Suppressor macrophage treated with lipopolysaccharide for 4 hours (primary cell): ENCODE measurements at places on chromosomes 6 and 20.

GRCh38 chr6:34147906-34148630 is 2.2 kb upstream of the GRM4 start:
- DNase-seq, result no peak

GRCh38 chr6:114049367-114049966 is 78.5 kb upstream of the HDAC2 start:
- DNase-seq, result no peak

DNA sequence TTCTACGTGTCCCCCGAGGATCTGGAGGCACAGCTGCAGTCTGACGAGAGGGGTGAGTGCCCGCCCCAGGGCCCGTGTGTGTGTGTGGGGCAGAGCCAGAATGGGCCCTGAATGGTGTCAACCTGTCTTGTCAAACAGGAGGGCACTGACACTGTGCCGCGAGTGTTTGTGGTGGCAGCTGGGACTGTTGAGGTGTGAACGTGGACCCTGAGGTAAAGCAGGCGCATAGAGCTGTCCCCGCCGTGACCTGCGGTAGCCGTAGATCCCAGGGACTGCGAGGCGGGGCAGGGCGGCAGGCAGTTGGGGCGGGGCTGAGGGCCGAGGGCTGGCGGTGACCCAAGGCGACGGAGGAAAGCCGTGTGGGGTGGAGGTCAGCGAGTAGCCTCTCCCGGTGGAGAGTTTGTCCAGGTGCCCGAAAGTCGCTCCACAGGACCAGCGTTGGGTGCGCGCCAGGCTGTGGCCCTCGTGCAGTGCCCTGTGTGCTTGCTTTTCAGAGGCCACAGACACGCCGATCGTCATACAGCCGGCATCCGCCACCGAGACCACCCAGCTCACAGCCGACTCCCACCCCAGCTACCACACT is 25.2 kb downstream of the UCKL1 start:
- DNase-seq, result no peak

DNA sequence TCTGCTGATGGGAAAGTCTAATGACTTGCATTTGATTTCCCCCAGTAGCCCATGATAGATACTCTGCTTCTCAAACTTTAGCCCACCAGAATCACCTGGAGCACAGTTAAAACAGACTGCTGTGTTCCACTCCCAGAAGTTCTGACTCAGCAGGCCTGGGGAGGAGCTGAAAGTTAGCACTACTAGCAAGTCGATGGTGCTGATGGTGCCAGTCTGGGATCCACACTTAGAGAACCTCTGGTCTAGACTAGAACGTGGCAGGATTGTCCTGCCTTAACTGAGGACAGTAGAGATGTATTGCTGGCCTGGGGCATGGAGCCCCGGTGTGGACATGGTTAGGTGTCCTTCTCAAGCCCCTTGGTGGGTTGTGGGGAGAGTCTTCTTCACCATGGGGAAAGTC is 8.7 kb downstream of the TOX2 start:
- no peak for DNase-seq
